ENCODE measurements at places on chromosomes 5 and 9. TPM values are rescaled to one million over a fixed set of nuclear protein-coding genes. Genes with fewer than 3 reads are reported as not detected.

The TERT gene
- polyA plus RNA-seq = 0.23 TPM

DNA sequence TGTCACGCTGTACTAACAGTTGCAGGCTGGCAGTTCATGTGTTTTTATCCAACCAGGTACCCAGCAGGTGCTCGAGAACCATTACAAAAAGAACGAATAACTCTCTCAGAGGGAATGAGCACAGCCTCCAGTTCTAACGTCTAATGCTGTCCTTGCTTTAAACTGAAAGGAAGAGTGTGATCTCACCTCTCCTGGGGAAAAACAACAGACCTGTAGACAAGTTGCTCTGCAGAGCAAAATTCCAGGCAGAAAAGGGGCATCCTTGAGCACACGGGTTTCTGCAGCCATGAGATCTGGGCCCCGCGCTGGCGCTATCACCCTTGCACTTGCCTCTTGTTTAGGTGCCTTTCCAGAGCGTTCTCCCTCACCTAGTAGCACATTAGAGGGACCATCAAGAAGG, 92.5 kb upstream of the DNAH5 start:
- DNase-seq = no peak

The GNA14 gene
- 10.0 TPM for polyA plus RNA-seq

GRCh38 chr5:17252543-17252942, 35.1 kb downstream of the BASP1 start:
- no peak for DNase-seq

GRCh38 chr9:134459164-134459563, 132.9 kb downstream of the RXRA start:
- DNase-seq = no peak

The HTR4 gene
- polyA plus RNA-seq = 0.38 TPM

GRCh38 chr5:14359069-14360043, 216.2 kb downstream of the TRIO start:
- DNase-seq = no peak

The PCDHB8 gene
- polyA plus RNA-seq = 0.72 TPM

GRCh38 chr5:141849415-141850243, 28.6 kb downstream of the PCDH1 start:
- DNase-seq = peak; percentile 95

DNA sequence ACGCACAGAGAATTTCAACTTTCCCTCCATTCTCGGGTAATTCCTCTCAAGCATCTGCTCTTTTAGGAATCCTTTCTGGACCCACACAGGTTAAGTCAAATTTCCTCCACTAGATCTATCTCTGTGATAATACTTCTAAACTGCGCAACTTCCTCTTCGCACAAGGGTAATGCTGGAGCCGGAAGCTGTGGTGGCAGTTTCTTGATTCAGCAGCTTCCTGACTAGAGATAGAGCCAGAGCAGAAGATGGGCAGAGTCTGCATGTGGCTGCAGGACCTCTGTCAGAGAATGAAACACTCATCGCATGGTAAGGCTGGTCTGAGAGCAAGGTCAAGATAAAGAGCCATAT, 11.1 kb upstream of the CDC42SE2 start:
- DNase-seq = no peak

The EQTN gene
- 0.39 TPM for polyA plus RNA-seq

GRCh38 chr5:79535477-79536192, 21.7 kb upstream of the HOMER1 start:
- DNase-seq = no peak

DNA sequence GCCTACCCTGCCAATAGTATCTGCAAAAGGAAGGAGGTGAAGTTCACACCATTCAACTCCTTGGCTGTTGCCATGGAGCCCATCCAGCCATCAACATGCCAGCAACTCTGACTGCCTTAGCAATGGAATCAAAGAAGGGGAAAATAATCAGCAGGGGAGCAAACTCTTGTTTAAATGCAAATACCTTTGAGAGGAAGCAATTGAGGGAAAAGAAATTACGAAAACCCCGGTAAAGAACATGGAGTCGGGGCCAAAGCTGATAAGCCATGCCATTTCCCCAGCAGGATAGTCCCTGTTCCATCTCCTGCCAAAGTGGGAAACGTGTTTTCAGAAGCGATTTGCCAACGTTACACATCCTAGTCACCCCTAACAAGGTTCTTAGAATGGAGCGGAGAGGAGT, 69.0 kb downstream of the MFAP3 start:
- DNase-seq = no peak

GRCh38 chr5:39759701-39760100, 334.9 kb upstream of the DAB2 start:
- DNase-seq = no peak

The PCDHGB2 gene
- polyA plus RNA-seq = 4.8 TPM

DNA sequence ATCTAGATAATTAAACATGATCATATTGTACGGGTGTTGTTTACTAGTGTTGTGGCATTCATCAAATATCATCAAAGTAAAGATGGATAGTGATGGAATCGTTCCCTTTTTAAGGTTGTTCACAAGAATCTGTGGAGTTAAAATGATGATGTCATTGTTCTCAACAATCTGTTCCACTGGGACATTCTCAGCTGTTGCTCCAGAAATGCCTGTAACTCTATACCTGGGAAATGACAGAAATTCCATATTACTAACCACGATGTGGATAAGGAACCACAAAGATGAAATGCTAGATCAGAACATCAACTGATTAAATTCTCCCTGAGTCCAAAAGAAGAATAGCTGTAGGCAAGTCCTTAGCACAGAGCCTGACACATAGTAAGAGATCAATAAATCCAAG, 38.0 kb downstream of the RIGI start:
- no peak for DNase-seq

GRCh38 chr5:139494832-139495231, 12.3 kb upstream of the STING1 start:
- DNase-seq = peak; percentile 64

DNA sequence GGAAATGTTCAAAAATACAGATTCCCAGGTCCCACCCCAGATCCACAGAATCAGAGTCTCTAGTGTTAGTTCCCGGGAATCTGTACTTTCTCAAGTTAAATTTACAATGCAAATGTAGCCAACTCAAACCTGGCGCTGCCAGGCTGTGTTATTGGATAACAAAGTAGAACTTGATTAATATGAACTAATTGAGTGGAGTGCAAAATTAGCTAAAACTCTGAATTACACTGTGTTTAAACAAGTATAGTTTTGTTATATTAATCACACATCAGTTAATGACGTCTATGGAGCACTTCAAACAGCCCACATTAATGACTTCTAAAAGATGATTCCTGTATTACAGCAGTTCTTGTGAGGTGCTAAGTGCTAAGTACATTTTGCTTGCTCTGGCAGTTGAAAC, 32.4 kb upstream of the CYFIP2 start:
- no peak for DNase-seq

The C1QTNF2 gene
- polyA plus RNA-seq = 3.4 TPM

The PRDM9 gene
- polyA plus RNA-seq = not detected

DNA sequence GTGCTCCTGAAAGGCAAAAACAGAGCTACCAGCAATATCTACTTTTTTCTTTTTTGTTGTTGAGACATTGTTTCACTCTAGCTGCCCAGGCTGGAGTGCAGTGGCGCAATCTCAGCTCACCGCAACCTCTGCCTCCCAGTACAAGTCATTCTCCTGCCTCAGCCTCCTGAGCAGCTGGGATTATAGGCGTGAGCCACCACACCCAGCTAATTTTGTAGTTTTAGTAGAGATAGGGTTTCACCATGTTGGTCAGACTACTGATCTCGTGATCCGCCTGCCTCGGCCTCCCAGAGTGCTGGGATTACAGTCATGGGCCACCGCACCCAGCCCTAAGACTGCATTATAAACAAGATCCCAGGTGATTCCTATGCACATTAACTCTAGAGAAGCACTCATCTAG, 17.0 kb downstream of the PLPP1 start:
- no peak for DNase-seq

The MOCS2 gene
- 47.4 TPM for polyA plus RNA-seq

The ZNF454 gene
- 10.6 TPM for polyA plus RNA-seq

The CATSPER3 gene
- 0.81 TPM for polyA plus RNA-seq

DNA sequence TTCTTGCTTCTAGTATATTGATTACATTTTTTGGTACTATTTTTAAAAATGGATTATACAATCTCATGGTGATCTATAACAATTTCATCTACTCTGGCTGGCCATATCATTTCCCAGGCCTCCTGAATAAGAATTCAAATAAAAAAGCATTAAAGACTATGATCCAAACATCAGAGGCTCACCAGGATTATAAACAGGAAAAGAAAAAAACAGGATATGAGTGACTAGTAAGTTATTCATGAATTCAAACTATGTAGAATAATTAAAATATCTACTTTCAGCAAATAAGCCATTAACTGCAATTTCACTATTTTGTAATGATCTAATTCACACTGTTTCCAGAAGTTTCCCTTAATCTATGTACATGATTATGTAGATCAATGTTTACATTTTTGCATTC, 293.1 kb upstream of the CDH6 start:
- DNase-seq = no peak

The SLU7 gene
- polyA plus RNA-seq = 60.6 TPM

The KIAA1958 gene
- 14.0 TPM for polyA plus RNA-seq

DNA sequence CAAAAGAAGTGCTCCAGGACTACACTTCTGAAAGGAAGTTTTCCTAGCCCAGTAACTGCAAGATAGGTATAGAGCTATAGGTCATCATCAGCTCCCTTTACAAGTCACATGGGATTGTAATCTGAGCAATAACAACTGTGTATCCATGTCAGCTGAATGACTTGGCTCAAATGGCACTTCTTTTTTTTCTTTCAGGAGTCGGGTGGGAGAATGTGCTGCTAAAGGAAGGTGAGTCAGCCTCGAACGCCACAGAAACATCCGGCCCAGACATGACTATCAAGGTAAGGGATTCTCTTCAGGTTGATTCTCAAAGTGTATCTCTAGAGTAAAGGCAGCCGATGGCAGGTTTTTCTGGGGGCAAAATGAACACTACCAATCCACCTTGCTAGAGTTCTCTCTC, 192.2 kb downstream of the C9orf152 start:
- DNase-seq = no peak

GRCh38 chr5:167280111-167280510, 1011.3 kb upstream of the WWC1 start:
- no peak for DNase-seq

- DNase-seq = no peak
Observed at GRCh38 chr9:107172979-107173347, 110.1 kb upstream of the RAD23B start.

All from left lung (tissue), 14 donors.